Fibroblast of skin of left biceps (primary cell): ENCODE measurements at places on chromosomes 2 and 18.
A peak's percentile ranks its signal among the peaks of the same experiment; 100 is the strongest.

GRCh38 chr2:72889991-72890390 is 2.8 kb downstream of the SPR start:
- no peak for DNase-seq

- DNase-seq, result no peak
Observed at GRCh38 chr2:134790487-134790886, 47.9 kb upstream of the ACMSD start.

- no peak for DNase-seq
Observed at GRCh38 chr2:46663614-46664013, 184.2 kb downstream of the TMEM247 start.

- peak; percentile 1 for DNase-seq
Observed at GRCh38 chr2:147173189-147173581, 671.6 kb upstream of the ACVR2A start.

DNA sequence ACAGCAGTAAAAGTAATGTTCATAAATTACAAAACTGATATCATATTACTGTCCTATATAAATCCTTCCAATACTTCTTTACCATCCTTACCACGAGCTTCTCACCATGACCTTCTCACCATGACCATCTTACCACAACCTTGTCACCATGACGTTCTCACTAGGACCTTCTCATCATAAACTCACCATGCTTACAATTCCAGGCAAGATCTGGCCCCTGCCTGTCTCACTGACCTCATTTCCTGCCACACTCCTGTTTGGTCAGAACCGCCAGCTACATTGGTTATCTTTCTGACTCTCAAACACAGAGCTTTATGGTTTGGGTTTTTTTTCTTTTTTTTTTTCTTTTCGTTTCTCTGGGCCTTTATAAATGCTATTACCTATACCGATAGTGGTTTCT is 827.6 kb downstream of the RNF144A start:
- no peak for DNase-seq

DNA sequence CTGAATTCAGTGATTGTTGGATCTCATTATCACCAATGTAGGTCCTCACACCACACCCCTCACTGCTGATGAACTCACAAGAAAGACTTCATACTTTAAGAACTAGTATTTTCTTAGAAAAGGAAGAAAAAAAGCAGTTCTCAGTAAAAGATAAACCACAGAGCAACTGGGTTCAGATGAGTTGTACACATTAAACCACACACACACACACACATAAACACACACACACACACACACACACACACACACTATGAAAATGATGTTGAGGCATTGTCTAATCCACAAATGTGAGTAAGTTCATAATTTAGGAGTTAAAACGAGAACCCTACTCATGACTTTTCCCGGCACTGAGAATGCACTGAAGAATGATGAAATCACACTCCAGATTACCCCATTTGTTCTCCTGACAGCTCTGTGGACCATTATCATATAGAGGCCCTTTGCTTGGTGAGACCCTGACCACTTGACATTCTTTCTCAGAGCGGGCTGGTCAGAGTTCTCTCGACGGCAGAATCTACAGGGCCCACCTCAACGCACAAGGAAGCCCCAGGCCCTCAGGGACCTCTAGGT is 106.2 kb downstream of the BCL2 start:
- peak; percentile 29 for DNase-seq

DNA sequence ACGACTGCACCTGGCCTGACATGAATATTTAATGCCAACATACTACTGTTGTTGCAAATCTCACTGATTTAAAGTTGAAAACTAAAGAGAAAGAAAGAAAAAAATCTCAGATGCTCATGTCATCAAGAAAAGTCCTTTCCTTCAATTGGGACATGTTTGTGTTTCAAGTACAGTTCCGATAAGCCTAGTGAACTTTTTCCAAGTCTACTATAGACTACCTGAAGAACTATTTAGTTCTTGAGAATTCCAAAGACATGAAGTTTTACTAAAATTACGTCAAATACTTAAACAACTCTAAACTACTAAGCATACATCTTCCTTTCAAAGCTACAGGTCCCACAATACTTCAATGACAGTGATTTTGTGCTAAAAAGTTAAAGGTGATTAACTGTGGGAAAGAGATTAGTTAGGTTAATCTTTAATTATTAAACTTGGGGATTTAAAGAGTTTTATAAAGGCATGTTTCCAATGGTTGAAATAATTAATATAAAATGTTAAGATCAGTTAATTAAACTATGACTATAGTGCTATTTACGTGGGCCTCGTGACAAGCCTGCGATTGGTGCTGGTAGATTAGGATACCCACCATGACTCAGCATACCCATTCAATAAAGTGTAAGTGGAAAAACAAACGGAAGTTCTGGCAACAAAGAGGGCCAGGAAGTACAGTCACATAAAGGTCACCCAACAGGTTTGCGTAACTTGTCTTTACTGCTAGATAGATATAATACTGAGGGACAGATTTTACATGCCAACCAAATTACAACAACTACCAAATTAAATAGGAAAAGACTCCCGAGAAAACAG is 55.5 kb downstream of the SEPTIN10 start:
- no peak for DNase-seq

DNA sequence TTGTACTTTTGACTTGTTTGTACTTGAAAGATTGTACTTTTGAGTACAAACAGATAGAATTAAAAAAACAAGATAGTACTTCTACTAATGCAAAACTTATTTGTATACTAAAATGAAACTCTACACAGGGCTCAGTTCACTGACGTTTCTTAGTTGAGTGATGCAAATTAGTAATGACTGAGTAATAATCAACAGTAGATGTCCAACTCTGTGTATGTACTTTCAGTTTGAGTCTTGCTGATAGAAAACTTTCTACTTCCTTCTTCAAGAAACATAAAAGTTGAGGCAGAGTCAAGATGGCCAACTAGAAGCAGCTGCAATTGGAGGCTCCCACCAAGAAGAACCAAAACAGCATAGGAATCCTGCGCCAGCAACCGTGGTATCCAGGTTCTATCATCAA is 585.0 kb downstream of the NR4A2 start:
- no peak for DNase-seq

DNA sequence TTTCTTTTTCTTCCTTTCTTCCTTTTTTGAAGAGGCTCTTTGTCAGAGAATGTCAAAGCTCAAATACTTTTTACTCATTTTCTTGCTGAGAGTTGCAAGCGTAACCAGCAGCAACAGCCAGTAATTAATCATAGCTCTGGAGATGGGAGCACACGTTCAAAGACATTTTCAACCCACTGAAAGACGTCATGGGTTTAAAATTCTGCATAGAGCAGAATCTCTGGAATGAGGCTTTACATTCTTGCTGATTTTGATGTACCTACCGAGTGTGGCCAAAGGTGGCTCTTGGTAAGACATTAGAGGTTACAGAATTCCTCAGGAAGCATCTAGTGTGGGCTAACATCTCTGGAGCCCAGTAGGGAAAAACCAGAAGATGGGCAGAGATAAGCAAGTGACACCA is 292.5 kb downstream of the MTX2 start:
- DNase-seq, result peak; percentile 72

GRCh38 chr2:45986509-45986908 is 310.7 kb upstream of the EPAS1 start:
- DNase-seq, result no peak

GRCh38 chr2:216539791-216540241 is 41.2 kb downstream of the RPL37A start:
- DNase-seq, result no peak

DNA sequence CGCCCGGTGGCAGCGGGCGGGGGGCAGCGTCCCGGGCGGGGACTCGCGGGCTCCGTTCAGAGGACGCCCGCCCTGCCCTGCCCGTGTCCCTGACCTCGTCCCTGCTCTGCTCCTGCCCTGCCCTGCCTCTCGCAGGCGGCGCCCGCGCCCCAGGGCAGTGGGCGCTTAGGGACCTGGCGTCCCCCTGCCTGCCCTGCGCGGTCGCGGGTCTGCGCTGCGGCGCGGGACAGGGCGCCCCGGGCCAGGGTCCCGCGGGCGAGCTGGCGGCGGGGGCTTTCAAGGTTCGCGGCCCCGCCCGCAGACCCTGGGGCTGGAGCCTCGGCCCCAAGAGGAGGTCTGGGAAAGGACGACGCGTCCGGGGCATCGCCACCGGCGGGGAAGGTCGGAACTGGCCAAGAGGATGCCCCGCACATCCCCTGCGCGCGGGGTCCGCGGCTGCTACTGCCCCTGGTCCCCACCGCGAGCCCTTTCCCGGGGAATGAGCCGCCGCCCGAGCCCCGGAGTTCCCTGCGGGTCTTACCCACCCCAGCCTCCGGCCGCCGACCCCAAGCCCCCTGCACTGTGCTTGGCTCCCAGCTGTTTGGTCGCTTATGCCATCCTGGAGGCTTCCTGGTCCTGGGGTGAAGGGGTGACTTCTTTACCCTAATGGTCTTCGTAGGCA is 679 bp downstream of the RNF144A start:
- DNase-seq, result no peak

- peak; percentile 94 for DNase-seq
Observed at GRCh38 chr18:45566025-45566740, 49.1 kb upstream of the SLC14A2 start.

DNA sequence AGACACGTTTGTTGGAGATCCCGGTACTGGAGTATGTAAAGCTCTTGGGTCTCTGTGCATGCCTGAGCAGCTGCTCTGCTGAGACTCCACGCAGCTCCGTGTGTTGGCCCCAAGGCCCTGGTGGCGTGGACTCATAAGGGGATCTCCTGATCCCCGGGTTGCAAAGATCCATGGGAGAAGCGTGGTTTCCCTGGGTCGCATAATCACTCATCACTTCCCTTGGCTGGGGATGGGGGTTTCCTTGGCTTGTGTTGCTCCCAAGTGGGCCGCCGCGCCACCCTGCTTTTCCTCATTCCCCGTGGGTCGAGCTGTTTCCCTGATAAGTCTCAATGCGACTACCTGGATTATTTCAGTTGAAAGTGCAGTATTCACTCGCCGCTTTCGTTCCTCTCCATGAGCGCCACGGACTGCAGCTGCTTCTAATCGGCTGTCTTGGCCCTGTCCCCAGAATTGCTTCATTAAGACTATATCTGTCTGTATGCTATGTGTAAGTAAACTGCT is 76.0 kb downstream of the EPC2 start:
- DNase-seq, result peak; percentile 44
